Frontal cortex (tissue), 4 donors: ENCODE measurements at places on chromosomes 4 and X. TPM values are rescaled to one million over a fixed set of nuclear protein-coding genes. Genes with fewer than 3 reads are reported as not detected.

FAT4 gene
- 110 TPM for total RNA-seq

GAB3 gene
- 0.82 TPM for total RNA-seq

TCEAL7 gene
- 107 TPM for total RNA-seq

GLRA2 gene
- 113 TPM for total RNA-seq

NIPAL1 gene
- 2.4 TPM for total RNA-seq

CORIN gene
- 0.82 TPM for total RNA-seq

SPANXN3 gene
- total RNA-seq = not detected

ENPEP gene
- total RNA-seq = 2.0 TPM

- no peak for DNase-seq
Measured at GRCh38 chrX:6134255-6134654, 94.4 kb downstream of the NLGN4X start.

GRCh38 chr4:20528508-20528907 lies 171.8 kb upstream of the PACRGL start:
- no peak for DNase-seq

DNA sequence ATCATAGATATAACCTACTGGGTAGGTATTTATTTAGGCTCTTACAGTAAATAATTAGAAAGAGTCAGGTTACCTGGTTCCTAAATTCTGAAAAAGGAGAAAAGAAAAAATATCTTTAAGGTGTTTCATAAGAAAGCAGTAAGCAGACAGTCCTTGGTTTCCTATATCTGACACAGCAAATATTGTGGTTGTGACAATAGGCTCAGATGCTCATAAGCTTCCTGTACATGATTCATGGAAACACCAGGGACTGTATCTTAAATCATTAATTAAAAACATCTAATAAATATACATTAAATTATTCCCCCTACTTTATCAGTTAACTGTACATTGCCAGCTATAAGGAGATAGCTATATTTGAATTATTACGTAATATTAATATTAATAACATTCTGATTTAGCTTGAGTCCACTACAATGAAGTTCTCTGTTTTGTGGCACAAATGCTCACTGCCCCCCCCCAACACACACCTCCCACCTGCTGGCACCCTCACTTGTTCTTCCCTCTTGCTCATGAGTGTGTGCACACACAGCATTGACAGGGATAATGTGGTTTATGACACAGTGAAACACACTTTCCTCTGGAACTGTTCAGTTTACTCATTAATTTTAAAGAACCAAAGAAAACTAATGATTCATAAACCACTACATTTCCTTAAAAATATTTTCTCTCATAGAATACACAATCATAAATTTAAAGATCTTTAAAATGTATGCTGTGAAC lies 187.4 kb downstream of the NR3C2 start:
- no peak for DNase-seq

DNA sequence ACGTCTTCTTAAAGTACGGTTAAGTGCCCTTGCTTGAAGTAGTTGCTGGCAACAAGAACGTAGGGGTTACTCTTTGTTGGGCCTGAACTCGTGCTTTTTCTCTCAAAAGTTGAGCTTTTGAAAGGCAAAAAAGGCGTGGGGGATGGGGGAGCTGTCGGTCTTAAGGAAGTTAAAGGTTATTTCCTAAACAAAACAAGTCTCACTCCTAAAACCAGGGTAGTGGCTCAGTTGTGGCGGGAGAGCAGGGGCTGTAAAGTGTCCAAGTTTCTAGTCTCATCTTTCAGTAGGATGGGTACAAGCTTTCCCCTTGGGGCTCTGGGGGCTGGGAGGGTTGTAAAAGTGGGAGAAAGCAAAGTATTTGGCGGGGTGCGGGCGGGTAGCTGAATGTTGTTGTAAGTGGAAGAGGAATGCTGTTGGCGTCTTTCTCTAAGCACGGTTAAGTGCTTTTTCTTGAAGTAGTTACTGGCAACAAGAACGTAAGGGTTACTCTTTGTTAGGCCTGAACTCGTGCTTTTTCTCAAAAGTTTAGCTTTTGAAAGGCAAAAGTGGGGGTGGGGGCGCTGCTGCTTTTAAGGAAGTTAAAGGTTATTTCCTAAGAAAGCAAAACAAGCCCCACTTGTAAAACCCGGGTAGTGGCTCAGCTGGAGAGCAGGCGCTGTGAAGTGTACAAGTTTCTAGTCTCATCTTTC lies 904 bp upstream of the WDR1 start:
- no peak for DNase-seq

GRCh38 chr4:762211-763190 lies 56.9 kb downstream of the PCGF3 start:
- DNase-seq = no peak

- DNase-seq = no peak
Measured at GRCh38 chr4:80776168-80776567, 254.3 kb upstream of the BMP3 start.

GRCh38 chr4:132691668-132692067 lies 457.4 kb upstream of the PCDH10 start:
- DNase-seq = no peak
